ENCODE measurements at places on chromosomes 4 and X. TPM values are rescaled to one million over a fixed set of nuclear protein-coding genes. Genes with fewer than 3 reads are reported as not detected.

- DNase-seq = no peak
Observed at GRCh38 chrX:1813809-1814208, 198.9 kb downstream of the ASMT start.

DNA sequence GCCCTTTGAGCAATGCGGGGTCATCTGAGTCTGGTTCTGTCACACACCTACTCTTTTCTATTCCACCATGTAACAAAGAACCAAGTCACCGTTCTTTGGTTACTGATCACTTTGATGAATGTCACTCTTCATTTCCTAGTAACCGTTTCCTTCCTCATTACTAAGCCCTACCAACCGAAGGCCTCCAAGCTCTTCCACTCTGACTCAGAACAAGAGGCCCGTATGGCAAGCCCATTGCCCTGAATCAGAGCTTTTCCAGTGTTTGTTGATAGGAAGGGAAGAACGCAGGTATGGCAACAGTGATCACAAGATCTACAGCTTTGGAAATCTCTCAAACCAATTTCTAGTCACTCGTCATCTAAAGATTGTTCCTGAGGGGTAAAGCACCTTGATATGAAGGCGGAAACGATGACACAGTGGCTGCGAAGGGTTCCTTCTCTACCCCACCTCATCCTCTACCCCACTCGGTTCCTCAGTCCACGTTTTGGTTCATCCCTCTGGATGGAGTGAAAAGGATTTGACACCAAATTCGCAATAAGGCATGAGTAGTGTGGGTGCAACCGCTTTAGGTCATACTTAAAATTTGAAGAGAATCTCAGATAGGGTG is 28.0 kb upstream of the CD40LG start:
- no peak for DNase-seq

The SRPX2 gene
- polyA plus RNA-seq = 12.0 TPM

- DNase-seq = no peak
Observed at GRCh38 chr4:174672276-174672675, 150.0 kb upstream of the HPGD start.

DNA sequence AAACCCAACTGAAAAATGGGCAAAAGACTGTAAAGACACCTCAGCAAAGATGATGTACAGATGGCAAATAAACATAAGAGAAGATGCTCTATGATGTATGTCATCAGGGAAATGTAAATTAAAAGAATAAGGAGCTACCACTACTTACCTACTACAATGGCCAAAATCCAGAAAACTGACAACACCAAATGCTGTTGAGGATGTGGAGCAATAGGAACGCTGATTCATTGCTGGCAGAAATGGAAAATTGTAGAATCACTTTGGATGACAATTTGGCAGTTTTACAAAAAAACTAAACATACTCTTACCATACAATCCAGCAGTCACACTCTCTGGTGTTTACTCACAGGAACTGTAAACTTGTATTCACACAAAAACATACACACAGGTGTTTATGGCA is 222.3 kb upstream of the LDB2 start:
- DNase-seq = no peak

All from sigmoid colon (tissue), 7 donors.